ENCODE measurements at places on chromosomes 2 and 18.

DNA sequence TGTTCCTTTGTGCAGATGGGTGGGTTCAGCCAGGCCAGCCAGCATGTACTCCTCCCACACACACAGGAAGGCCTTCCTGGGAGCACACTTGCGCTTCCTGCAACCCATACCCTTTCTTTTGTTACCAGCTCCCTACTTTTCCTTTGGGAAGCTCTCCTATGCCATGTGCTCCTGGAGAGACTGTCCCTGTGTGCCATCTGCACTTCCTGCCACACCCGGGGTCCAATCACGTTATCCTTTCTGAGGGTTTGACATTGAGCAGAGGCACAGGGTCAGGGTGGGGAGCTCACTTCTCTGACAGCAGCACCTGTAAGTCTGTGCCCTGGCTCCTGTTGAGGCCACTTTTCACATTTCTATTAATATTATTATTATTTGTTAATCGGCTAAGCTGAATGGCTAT, 62.9 kb downstream of the COPS8 start:
- no peak for DNase-seq

GRCh38 chr2:128754246-128754724, 435.6 kb upstream of the HS6ST1 start:
- DNase-seq, result no peak

GRCh38 chr2:16507655-16508489, 157.8 kb downstream of the CYRIA start:
- no peak for DNase-seq

DNA sequence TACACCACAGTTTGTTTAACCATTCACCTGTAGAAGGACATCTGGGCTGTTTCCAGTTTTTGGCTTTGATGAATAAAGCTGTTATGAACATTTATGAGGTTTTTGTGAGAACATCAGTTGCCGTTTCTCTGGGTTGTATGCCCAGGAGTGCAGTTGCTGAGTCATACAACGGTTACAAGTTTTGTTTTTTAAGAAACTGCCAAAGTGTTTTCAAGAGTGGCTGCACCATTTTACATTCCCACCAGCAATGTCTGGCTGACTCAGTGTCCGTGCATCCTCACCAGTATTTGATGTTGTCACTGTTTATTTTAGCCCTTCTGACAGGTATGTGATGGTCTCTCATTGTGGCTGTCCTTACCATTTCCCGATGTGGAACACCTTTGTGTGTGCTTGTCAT, 48.0 kb upstream of the GPR17 start:
- DNase-seq, result no peak

DNA sequence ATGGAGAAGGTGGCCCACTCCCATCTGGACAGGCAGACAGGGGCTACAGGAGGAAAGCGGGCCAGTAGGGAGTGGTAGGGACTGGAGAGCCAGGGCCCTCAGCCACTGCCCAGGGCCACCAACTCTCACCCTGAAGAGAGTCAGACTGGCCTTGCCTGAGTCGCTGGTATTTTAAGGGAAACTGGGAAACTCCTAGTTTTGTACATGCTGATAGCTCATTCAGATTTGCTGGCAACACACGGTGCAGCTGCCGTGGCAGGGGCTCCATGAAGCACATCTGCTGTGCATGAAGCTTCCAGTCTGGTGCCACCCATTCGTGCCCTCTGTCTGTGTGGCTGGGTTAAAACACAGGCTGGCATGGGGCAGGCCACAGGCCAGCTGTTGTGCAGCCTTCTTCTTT, 137.3 kb upstream of the GLI2 start:
- DNase-seq, result no peak
